ENCODE measurements at places on chromosomes 12 and 14.

DNA sequence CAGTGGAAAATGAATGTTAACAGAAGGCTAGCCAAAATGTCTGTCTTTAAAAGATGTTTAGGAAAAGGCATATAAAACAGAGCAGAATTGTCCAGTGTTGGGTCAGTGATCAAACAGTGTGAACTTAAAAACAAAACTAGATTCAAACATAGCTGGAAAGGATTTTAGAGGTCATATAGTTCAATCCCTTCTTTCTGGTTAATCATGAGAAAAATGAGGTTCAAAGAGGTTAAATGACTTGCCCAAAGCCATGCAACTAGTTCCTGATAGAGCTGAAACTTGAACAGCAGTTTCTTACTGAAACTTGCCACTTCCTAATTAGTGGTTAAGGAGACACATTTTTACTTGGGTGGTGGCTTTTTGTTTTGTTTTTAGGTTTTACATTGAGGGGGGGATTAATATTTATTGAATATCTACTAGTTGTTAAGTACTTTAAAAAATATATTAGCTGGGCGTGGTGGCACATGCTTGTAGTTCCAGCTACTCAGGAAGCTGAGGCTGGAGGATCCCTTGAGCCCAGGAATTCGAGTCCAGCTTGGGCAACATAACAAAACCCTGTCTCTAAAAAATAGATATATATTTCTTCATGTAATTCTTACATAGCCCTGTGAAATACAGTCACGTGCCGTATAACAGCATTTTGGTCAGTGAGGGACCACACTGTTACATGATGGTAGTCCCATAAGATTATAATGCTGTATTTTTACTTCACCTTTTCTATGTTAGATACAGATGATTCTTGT is 20.4 kb downstream of the ACVR1B start:
- no peak for DNase-seq

GRCh38 chr14:27916326-27916725 is 850.3 kb upstream of the FOXG1 start:
- DNase-seq, result no peak

GRCh38 chr14:93944348-93945069 is 17.4 kb downstream of the FAM181A start:
- DNase-seq, result no peak

GRCh38 chr14:89167705-89168104 is 249.3 kb downstream of the FOXN3 start:
- no peak for DNase-seq

GRCh38 chr14:97402279-97402678 is 605.1 kb downstream of the VRK1 start:
- no peak for DNase-seq

DNA sequence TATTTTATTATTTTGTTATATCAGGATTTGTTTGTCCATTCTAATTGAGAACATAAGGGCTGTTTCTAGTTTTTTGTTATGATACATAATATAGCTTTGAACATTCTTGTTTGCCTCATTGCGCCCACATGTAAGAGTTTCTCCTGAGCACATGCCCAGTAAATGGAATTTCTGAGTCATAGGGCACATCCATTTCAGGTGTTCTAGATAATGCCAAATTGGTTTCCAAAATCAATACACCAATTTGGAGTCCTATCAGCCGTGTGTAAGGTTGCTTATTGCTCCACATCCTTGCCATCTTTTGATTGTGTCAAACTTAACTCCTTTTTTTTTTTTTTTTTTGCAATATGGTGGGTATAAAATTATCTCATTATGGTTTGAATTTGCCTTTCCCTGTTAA is 97.9 kb upstream of the RESF1 start:
- no peak for DNase-seq

DNA sequence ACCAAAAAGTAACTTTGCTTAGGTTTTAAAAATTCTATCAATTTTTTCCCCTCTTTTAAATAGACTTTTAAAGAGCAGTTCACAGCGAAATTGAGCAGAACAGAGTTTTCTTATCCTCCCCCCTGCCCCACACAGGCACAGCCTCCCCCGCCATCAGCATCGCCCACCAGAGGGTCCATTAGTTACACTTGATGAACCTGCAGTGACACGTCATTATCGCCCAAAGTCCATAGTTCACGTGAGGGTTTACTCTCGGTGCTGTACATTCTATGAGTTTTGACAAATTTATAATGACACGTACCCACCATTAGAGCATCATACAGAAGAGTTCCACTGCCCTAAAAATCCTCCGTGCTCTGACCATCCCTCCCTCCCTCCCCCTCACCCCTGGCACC is 58.4 kb downstream of the FZD10 start:
- no peak for DNase-seq
